ENCODE measurements at places on chromosomes 11 and 22.
A peak's percentile ranks its signal among the peaks of the same experiment; 100 is the strongest.

DNA sequence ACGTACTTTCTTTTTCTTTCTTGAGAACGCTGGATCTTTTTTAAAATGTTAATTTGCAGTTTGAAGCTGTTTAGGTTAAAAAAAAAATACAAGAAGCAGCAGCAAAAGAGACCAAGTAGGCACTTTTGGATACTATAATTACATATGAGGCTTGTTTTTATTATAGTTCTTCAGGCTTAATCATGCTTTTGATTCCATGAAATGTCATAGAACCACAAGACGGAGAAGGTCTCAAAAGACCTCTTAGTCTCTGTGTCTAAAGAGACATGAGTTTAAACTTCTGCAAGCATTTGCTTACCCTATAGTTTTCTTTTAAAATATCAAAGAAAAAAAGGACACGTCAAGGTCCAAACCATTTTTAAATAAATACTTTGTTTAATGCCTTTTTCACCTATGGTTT, 18.8 kb upstream of the MMP20 start:
- DNase-seq, result no peak

DNA sequence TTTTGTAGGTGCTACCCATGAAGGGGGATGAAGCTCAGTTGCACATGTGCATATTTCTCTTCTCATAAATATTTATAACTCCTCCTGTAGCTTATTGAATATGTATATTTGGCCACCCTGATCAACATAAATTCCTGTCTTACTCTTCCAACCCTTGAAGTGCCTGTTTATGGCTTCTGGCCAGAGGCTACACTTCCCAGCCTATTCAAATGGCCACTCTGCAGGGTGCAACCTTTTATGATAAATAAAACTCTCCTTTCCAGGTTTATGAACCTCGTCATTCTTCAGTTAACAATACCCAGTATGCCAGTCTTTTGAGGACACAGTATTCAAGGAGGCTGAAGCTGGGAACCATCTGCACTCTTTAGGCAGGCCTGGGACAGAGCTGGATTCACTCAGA, 2.6 kb upstream of the RTL6 start:
- no peak for DNase-seq

DNA sequence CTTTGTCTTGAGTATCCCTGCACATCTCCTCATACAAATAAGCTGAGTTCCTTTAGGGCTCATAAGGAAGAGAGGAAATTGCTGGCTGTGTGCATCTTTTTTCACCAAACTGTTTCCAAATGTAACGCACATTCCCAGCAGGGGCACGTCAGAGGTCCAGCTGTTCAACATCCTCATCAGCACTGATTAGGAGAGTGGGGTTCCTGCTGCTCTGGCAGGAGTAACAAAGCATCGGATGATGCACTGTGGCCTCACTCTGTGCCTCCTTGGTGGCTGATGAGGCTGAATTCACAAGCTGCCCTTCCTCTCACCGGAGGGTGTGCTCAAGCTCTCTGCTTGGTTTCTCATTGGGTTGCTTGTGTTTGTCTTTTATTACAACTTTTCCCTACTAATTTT, 35.5 kb upstream of the SLC25A1 start:
- no peak for DNase-seq

DNA sequence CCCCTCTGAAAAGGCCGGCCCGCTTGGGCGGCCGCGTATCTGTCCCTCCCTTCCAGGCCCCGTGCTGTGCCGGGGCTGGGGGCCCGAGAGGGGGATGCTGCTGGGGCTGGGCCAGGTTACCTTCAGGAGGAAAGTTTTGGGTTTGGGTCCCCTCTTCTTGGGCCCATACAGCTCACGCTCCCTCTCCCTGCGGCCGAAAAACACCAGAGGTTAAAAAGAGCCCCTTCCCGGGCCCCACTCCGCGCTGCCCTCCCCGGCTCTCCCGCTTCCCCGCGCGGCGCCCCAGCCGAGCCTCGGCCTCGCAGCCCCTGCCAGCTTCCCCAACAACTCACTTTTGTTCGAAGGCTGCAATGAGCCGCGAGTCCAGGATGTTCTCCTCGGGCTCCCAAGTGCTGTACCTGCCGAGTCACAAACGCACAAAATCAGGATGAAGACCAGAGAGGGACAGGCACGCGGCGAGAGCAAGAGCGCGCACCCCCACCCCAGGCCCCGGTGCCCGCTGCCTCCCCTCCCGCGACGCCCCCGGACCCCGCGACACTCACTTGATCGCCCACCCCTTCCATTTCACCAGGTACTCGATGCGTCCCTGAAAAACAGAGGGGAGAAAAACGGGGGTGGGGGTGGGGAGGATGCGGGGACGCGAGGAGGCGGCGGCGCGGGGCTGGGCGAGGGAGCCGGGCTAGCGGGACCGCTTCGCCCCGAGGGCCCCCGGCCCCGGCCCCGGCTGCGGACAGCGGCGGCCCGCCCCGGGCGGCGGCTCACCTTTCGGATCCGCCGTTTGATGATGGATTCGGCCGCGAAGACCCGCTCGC, 450 bp downstream of the CBX6 start:
- DNase-seq, result no peak

- no peak for DNase-seq
These were observed 512.4 kb downstream of the DLG2 start for GRCh38 chr11:85114786-85115185.

DNA sequence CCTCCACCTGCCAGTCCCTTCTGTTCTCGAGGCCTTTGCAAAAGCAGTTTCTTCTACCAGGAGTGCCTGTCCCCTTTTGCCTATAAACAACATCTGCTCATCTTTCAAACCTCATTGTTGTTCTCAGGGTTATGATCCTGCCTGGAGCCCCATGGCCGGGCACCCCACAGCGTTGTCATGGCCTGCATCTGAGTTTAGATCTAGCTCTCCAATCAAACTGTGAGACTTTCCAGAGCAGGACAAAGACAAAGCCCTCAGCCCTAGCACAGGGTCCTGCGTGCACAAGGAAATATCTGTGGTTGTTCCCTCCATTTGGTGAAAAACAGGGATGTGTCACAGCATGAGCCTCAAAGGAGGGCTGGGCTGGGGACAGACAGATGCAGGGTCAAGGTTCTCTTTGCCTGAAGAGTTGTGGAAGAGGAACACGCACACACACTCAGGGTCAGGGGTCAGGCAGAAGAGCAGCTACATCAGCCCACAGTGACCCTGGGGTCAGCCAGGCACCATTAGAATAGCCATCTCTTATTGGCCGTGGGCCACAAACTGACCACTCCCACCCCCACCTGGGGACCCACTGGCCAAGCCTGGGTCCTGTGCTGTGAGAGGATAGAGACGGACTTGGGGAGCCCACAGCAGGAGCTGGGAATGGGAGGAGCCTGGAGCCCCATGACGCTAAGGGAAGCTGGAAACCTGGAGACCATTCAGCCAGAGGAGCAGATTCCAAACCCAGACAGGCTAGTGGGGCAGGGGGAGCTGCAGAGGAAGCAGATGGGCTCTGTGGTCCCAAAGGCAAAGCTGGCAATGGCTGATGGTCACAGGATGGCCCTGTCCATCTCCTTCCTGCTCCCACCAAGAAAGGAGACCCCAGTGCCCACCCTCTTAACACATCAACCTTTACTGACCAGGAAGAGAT, 99.4 kb downstream of the PDE2A start:
- no peak for DNase-seq

GRCh38 chr22:48531761-48532435, 1295.8 kb downstream of the BRD1 start:
- DNase-seq, result no peak

- no peak for DNase-seq
These were observed 446.2 kb downstream of the INSC start for GRCh38 chr11:15560689-15561467.

- DNase-seq, result no peak
These were observed 13.3 kb downstream of the MPST start for GRCh38 chr22:37032535-37033460.

DNA sequence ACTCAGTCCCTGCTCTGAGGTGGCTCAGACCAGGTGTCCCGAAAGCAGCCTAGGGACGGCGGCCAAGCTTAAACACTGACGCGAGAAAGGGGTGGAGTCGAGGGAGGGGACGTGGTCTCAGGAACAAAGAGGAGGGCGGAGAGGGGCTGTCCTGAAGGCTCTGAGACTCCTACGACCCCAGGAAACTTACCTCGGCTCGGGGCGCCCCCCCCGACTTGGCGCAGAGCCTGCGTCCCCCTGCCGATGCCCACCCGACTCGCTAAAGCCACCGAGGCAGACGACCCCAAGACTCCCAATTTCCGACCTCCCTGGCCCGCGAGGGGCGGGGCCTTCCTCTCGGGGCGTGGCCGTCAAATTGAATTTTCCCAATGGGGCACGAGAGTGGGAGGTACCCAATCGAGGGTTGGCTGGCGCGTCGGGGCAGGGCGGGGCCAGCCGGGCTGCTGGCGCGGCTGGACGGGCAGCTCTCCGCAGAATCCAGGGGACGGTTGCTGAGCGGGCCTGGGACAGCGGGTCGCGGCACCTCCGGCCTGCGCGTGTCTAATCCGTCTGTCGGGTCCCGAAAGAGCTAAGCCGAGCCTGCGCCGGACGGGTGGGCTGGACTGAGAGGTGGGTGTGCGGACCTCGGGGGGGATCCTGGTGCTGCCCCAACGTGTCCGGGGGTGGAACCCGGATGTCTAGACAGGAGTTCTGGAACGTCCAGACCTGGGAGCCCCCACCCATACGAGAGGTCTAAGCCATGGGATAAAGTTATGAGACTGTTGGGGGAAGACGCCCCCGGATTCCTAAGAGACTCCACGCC, at the start of gene SMTN:
Gene SMTN (plus strand): TSS at position 471 of the 802 bp plus-strand sequence. CDS start 1,941 bp downstream, outside the sequence.
- peak; percentile 89 for DNase-seq

DNA sequence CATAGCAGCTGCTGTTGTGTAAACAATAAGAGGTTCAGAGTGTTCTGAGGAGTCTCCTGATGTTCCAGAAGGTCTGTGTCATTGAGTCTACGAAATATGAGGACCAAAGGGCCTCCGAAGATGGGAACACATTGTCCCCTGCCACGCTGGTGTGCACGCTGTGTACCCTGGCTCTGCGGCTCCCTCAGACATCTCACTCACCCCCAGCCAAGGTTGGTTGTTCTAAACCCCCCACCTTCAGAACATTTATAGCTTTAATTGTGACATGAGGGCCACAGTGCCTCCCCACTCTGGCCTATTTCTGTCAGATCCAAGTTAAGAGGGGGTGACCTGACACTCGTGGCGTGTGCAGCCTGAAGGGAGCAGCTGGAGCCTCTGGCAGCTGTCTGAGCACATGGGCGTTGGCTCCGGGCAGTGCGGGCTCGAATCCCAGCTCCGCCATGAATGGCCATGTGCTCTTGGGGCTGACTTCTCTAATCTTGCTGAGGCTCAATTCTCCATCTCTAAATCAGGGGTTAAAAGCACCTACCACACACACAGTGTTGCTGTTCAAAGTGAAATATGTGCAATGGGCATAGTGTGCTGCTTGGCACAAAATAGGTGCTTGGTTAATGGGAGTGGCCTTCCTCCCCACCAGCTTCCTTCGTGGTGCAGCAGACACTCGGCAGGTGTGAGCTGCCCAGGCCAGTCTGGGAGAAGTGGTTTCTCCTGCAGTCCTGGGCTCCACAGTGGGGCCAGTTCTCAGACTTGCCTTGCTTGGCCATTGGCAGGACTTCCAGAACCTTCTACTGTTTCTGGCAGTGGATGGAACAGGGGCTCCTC, 39.7 kb upstream of the MICAL2 start:
- no peak for DNase-seq

DNA sequence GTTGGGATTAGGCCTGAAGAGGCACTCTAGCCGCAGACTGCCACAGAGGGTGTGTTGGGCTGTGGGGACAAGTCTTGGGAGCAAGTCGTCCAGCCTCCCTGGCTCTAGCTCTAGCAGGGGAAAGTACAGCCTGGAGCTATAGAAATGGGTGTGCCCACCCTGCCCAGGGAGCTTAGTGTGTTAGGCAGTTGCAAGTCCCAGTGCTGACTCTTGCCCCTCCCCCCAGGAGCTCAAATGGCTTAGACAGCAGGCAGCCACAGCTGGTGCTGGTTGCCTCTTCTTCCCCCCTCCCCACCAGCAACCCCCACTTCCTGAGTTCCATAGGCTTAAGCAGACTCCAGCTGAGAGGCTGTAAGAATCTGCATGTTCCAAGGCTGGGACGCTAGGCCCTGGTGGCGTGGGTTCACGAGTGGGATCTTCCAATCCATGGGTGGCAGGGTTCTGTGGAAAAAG, 61.2 kb downstream of the GUCY1A2 start:
- no peak for DNase-seq

DNA sequence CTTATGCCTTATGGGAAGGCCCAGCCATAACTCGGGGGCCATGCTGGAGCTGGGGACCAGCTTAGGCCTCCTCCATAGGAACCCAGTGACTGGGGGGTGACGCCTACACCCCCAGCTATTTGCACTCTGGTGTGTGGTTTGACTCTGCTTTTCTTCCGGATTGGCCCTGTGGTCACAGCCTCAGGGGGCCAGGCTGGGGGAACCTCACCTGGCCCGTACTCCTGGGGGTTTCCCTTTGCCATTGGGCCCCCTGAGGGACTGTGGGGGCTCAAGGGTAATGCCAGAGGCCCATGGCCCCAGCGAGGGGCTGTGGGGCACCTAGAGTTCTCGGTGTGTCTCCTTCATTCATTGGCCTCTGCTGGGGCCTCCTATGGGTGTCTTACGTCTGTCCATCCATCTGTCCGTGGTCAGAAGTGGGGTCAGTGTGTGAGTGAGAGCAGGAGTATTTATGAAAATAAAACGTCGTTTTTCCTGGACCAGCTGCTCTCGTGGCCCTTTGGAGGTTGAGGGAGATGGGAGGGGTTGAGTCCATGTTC, 6.3 kb upstream of the SH3BP1 start:
- no peak for DNase-seq

- DNase-seq, result no peak
These were observed 20.0 kb upstream of the ADA2 start for GRCh38 chr22:17239156-17239701.

GRCh38 chr11:76169473-76169896, 36.8 kb downstream of the WNT11 start:
- DNase-seq, result no peak

DNA sequence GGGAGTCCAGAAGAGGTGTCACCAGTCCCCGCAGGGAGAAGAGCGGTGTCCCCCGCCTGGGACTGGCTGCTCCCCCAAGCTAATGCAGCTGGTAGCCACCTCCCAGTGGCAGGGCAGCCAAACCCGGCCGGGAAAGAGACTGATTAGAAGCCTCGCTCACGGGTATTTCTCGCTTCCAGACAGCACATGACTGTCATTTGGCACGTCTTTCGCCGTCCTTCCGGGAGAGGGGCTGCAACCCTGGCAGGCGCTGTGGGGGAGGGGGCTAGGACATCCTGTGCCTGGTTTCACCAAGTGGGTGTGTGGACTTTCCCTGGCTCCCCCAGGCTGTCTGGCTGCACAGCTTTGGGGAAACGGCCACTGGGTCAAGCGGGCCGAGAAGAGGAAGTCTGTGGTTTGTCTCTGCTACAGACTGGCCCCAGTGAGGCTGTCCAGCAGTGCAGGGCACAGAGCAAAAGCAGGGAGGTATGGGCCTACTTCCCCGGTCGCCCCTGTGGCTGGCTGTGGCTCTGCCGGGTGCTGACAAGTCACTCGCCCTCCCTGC, 3.8 kb downstream of the CD81 start:
- no peak for DNase-seq

DNA sequence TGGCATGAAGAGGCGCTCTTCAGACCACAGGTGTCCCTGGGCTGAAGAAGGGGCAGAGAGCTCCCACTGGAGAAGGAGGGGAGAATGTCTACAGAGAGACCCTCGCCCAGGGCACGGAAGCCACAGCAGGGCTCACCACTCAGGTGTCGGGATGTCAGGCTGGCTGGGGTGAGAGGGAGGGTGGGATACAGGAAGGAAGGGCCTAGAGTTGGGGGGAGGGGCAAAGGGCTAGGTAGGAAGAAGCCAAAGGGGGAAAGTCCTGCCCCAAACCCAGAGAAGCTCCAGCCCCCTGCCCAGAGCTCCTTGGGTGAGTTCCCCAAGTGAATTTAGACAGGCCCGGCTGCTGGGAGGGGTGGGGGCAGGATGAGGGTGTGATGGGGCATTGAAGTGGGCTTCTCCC, 232.0 kb downstream of the CEP164 start:
- no peak for DNase-seq

Data from 8988T (cell line).